ENCODE measurements at places on chromosomes 5 and 9.

DNA sequence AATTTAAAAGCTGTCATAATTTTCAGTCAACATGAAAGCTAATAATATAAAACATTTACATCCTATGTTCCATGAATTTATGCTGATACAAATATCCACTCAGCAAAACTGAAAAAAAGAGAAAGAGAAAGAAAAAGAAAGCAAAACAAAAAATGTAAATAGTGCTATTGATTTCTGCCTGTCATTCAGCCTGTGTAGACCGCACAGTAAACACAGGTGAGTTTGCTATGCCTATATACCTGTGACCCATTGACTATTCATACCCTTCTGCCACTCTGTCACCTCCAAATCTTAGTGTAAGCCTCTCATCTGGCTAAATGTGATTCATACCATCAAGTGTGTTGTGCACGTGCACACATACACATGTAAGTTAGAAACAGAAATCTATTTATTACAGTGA is 359.0 kb upstream of the RORB start:
- no peak for DNase-seq

GRCh38 chr9:7780261-7780988 is 19.2 kb downstream of the DMAC1 start:
- peak; percentile 72 for DNase-seq

DNA sequence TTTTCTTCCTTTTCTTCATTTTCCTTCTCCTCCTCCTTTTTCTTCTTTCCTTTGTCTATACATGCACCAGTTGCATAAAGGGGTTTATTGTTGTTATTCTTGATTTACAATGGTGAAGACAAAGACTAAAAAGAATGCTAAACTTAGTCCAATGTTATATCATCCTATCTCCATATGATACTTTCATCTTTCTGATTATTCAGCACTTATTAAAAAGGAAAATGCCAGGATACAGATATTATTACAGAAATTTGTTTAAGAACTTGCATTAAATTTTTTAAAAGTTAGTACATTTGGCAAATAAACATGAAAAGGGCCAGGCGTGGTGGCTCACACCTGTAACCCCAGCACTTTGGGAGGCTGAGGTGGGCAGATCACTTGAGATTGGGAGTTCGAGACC is 1074.9 kb downstream of the EFNA5 start:
- DNase-seq = no peak

DNA sequence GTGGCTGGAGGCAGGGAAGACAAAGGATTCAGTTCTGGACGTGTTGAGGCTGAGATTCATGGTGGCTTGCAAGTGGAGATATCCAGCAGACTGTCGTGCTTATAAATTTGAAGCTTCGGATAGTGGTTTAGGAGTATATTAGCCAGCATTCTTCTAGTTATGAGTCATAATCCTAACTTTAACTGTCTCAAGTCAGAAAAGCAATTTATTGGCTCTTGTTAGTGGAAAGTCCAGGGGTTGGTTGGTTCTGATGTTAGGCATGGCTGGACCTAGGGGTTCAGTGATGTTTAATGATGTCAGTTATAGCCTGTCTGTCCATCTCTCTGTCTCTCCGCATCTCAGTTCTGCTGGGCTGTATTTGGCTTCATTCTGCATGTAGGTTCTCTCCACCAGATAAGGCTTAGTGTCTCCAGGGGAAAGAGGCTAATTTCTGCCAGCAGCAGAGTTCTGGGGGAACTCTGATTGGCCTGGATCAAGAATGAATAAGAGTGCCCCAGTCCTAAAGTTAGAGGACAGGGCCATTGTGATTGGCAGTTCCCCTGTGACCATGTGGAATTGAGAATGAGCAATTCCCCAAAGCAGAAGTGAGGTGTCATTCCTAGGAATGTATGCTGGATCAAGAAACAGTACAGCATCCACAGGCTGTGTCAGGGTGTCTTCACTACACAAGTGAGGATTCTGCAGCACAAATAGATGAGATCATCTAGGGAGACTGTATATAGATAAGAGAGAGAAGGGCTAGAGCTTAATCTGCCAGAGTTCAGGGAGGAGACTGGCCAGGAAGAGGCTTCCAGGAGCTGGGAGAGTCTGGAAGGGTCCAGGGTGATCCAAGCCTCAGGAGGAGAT is 72.9 kb upstream of the SHB start:
- peak; percentile 66 for DNase-seq

DNA sequence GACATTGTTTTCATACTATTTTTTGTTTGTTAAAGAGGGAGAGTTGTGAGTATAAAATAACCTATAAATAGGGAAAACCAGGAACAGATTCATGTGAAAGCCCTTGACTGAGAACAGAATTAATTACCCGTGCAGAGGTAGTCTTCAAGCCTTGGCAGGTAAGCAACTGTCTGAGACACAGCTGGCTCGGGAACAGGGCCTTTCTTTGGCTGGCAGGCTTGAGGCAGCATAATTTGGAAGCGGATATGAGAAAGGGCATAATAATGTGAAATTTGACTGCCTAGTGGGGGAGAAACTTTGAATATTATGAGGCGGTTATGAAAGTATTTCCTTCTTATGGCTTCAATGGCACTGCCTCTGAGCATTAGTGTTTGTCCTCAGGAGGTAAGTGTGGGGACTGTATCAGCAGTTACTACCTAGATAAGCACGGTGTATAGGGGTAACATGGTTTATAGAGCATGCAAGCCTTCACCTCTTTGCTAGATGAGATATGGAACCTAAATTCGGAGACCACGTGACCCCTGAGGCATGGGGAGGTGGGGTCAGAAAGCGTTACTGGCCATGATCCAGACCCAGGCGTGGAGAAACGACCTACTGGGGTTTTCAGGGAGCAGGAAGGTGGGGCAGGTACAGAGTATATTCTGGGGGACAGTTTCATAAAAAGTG is 210.2 kb upstream of the GAS1 start:
- peak; percentile 54 for DNase-seq

DNA sequence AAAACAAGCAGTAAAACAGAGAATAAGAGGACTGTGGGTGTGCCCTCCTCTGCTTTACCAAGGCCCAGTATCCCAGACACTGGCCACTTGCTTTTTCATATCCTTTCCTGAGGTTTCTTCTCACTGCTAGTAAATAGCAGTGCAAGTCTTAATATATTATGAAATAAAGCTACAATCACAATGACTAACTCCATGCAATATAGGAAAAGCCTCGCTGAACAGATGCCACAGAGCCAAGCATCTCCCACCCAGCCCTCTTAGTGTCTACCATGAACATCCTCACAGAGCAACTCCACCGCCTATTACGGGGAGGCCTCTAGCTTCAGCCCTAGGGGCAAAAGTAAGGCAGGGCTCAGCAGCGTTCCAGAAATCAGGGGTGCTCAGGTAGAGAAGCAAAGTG is 130.7 kb upstream of the LHFPL2 start:
- DNase-seq = no peak

GRCh38 chr5:1124205-1125029 is 12.6 kb upstream of the SLC12A7 start:
- DNase-seq = no peak

GRCh38 chr5:177550122-177550521 is 4.2 kb downstream of the FAM193B start:
- no peak for DNase-seq

DNA sequence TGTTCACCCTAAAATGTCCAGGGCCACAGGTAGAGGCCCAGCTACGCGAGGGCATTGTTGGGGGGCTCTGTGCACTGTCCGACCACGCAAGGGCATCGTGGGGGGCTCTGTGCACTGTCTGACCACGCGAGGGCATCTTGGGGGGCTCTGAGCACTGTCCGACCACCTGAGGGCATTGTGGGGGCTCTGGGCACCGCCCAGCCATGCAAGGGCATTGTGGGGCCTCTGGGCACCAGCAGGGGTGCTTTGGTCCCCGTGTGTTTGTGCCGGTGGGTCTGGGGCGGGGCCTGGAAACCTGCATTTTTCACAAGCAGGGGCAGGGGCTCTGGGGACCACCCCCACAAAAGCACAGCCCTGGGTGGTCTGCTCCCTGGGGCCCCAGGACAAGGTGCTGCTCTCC is 41.5 kb upstream of the RXRA start:
- DNase-seq = no peak

GRCh38 chr5:64612344-64612961 is 77.8 kb upstream of the SHISAL2B start:
- peak; percentile 53 for DNase-seq

GRCh38 chr5:72648480-72648879 is 141.3 kb upstream of the ZNF366 start:
- peak; percentile 24 for DNase-seq

- peak; percentile 71 for DNase-seq
These were observed 280.7 kb downstream of the PRELID2 start for GRCh38 chr5:145554399-145554798.

DNA sequence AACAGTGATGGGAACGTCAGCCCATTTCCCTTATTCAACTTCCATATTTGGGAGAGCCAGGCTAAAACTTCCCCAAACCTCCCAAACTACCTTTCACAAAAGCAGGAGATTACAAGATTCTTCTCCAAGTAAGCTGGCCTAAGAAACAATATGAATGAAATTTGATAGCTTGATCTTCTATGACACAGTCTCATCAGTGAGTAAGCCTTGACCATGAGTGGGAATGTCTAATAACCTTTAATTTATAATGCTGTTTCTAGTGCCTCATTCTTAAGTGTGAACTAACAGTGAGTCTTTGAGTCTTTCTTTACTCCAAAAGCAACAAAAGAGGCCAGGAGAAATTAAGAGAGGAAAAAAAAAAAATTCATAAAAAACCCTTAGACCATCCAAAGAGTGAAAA is 1379.9 kb downstream of the EFNA5 start:
- peak; percentile 8 for DNase-seq

- DNase-seq = peak; percentile 39
These were observed 6.0 kb downstream of the TMEM171 start for GRCh38 chr5:73126381-73126780.

DNA sequence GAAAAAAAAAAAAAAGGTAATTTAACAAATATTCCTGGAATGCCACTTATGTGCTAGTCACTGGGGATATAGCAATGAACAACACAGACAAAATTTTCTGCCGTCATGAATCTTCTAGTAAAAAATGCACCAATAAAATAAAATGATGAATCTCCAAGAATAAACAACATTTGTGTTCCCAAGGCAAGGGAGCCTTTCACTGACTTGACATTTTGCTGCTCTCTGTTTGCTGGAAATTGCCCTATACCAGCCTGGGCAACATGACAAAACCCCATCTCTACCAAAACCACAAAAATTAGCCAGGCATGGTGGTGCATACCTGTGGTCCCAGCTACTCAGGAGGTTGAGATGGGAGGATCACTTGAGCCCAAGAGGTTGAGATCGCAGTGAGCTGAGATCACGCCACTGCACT is 64.5 kb upstream of the ERBIN start:
- DNase-seq = peak; percentile 99

DNA sequence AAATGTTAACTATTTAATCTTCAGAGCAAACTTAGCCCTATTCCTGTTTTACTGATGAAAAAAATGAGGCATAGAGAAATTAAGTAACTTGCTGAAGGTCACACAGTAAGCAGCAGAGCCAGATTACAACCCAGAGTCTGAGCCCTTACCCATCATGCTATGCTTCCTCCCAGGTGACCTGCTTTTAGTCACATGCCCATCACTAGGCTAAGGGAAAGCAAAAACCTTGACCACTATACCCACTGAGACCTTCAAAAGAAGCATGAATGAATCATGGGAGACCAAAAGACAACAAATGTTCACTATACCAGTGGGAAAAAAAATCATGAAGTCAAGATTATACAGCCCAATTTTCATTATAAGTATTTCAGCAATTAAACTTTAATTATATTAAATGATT is 5.3 kb upstream of the HAUS6 start:
- DNase-seq = no peak

- no peak for DNase-seq
These were observed 24.9 kb upstream of the UNC5A start for GRCh38 chr5:176785184-176786145.

GRCh38 chr5:151345808-151346478 is 1.4 kb downstream of the SLC36A2 start:
- peak; percentile 29 for DNase-seq

All from AG10803 (cell line).